Chondrocyte (in vitro differentiated cells): ENCODE measurements at places on chromosomes 3 and 15. TPM values are rescaled to one million over a fixed set of nuclear protein-coding genes. Genes with fewer than 3 reads are reported as not detected.
A peak's percentile ranks its signal among the peaks of the same experiment; 100 is the strongest.

Gene SECISBP2L
- 54.3 to 78.5 TPM (median 55.3 TPM) in 3 replicates for total RNA-seq

Gene CFAP92
- total RNA-seq: not detected in 3 replicates

Gene ACKR2
- 0.41 to 1.2 TPM (median 1.0 TPM) in 3 replicates for total RNA-seq

DNA sequence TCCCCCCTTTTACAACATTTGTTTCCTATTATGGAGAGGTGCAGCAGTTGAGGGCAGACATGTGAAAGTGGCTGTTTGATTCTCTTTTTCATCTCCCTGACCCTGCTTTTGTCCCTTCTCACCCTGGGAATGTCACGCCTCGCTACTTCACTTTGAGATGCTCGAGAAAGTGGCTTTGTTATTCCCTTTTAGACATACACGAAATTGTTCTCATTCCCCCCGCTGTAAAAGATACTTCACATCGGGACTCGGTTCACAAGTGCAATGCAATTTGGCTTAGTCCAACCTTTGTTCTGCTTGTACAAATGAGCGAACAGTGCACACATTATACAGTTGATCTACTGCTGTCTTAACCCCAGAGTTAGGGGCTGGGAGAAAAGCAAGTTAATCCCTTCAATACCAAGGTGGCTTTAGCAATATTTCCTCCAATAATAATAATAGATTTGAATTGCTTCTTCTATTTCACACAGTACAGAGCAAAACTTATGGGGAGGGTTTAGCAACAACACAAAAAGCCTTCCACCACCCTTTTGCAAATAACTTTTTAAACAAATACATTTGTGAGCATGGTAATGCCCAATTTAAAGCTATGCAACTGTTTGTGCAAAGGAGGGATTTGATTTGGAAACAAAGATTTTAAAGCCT lies 5.7 kb upstream of the FOXB1 start:
- no peak overlapping the region for H3K27ac ChIP-seq
- no peak for DNase-seq
- H3K4me3 ChIP-seq: no peak overlapping the region

DNA sequence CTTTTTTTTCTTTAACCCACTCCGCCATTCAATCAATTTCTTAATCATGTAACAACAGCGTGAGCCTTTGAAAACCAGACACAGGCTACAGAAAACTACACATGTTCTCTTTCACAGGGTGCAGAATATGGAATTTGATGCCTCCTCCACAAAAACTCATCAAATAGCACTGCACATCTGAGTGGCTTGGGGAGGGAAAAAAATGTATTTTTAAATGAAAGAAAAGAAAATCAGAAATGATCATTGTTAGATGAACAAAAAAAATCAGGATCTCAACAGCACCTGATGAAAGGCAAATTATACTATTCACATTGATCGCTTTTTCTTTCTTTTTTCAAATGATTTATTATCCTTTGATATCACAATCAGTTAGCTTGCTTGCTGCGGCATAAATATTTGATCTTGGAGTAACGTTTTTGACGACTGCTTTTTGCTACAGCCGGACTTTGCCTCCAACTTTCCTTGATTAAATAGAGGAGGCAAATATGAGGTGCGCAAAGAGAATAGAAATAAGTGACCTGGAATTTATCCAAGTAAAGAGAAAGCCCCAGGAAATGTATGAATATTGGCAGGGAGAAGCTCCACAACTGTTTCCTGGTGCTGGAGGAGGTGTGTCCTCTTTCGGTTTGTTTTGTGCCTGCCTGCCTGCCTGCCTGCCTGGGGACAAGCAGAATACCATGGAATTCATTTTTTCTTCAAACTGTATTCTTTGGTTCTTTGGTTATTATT lies 63.1 kb downstream of the EDEM1 start:
- no peaks in the 10 kb centered on the region for H3K4me1 ChIP-seq
- no peaks in the 10 kb centered on the region for H3K36me3 ChIP-seq
- no peak for DNase-seq
- H3K27ac ChIP-seq: no peak overlapping the region
- peaks cover 10% of the 10 kb centered on the region for H3K27me3 ChIP-seq

DNA sequence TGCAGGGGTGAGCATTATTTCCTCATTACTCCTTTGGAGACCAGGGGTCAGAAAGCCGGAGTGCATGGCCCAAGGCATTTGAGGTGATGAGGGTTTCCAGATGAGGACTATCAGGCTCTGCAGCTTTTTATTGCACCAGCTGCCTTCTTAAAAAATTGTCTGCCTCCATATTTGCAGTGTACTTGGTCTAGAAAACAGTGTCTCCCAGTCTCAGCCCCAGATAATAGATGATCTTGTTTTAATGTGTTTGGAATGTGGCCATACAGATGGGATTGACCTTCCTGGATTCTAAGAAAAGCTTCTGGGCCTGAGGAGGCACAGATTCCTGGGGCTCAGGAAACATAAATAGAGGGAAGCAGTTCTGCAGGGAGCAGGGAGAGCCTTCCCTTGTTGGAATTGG lies 123.3 kb downstream of the GABRG3 start:
- no peaks in the 10 kb centered on the region for H3K27me3 ChIP-seq
- no peak overlapping the region for H3K4me3 ChIP-seq
- no peak for DNase-seq

DNA sequence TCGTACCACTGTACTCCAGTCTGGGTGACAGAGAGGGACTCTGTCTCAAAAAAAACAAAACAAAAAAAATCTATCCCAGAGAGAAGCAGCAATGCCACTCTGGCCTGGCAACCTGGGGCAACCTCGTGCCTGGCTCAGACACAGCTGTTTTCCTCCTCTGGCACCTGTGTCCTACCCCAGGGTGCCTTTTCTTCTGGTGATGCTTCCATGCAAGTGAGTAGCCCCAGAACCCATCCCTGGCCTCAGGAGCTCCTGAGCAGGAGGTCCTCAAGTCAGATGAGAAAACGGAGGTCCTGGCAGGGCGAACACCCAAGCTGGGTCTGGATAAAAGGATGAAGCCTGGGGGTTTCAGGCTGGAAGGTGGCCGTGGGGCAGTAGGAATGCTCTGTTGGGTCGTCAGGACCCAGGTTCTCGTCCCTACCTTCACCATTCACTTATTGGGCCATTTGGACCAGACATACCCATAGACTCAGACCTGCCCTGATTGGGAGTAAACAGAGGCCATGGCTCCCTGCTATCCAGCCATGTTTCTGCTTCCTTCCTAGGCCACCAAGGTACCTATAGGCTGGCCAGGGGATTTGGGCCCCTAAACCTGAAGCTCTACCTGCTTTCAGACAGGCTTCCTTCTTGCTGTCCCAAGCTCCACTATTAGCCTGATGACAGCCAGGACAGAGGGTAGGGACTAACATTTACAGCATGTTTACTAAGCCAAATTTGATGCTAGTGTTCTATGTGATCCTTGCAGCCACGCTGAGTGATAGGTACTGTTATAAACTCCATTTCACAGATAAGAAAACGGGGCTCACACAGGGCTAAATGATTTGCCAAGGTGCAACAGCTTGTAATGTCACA lies 102.2 kb downstream of the DAPK2 start:
- H3K27me3 ChIP-seq: no peaks in the 10 kb centered on the region
- H3K36me3 ChIP-seq: no peaks in the 10 kb centered on the region
- H3K4me1 ChIP-seq: peaks cover 23% of the 10 kb centered on the region
- no peak overlapping the region for H3K27ac ChIP-seq
- no peak for DNase-seq

DNA sequence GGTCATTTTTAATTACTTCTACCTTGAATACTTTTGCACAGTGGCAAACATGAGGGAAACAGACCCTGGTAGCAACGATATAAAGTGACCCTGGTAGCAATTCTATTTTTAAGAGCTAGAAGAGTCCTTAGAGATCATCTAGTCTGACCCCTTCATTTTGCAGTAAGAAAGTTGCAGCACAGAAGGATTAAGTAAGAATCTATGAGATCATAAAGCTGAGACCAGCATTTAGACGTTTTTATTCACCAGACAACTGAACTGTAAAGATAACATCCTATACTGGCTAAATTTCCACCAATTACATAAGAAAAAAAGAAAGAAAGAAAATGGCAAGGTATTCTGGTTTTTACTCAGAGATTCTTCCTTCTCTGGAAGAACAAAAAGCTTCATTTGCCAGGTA lies 49.9 kb downstream of the LRRFIP2 start:
- no peaks in the 10 kb centered on the region for H3K4me1 ChIP-seq
- H3K4me3 ChIP-seq: no peak overlapping the region
- DNase-seq: no peak
- no peaks in the 10 kb centered on the region for H3K27me3 ChIP-seq
- H3K27ac ChIP-seq: peak overlapping the region; percentile 17

- H3K4me3 ChIP-seq: no peak overlapping the region
- no peak for DNase-seq
- no peaks in the 10 kb centered on the region for H3K36me3 ChIP-seq
- no peaks in the 10 kb centered on the region for H3K4me1 ChIP-seq
- no peak overlapping the region for H3K27ac ChIP-seq
- H3K27me3 ChIP-seq: peaks cover 8% of the 10 kb centered on the region
Observed at GRCh38 chr3:116886202-116886893, 176.8 kb downstream of the TUSC7 start.

GRCh38 chr3:170078620-170079281 lies 41.0 kb downstream of the GPR160 start:
- no peak for DNase-seq
- H3K4me3 ChIP-seq: no peak overlapping the region
- no peaks in the 10 kb centered on the region for H3K27me3 ChIP-seq
- H3K27ac ChIP-seq: no peak overlapping the region
- peaks cover 19% of the 10 kb centered on the region for H3K4me1 ChIP-seq

DNA sequence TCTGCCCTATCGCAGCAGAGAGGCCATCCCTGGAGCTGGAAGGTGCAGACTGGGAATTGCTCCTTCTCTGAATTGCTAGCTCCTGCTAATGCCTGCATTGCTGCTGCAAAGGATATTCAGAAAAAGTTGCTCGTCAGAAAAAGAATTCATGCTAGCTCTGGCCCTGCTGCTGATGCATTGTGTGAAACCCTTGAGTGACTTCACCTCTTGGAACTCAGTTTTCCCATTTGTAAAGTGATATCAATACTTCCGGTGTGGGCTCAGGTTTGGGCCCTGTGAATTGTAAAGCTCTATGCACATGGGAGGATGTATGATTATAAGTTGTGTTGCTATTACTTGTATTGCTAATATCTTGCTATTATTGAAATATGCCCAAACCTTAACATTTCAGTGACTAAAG lies 11.4 kb downstream of the SQOR start:
- H3K27ac ChIP-seq: peak overlapping the region; percentile 82
- no peaks in the 10 kb centered on the region for H3K27me3 ChIP-seq
- no peak for DNase-seq
- H3K4me1 ChIP-seq: peaks cover 52% of the 10 kb centered on the region

DNA sequence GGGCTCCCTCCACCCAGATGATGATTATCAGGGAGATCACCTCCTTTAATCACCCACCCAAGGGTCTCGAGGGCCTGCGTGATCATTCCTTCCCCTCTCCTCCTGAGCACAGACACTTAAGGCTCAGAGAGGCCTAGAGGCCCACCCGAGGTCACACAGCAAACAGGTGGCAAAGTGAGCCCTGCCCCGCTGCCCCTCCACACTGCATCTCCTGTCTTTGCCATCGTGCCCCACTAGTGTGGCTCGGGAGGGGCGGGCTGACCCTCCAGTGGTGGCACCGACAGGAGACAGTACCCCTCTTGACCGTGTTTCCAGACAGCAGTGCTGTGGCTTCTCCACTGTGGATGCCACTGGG lies 4.9 kb upstream of the PLXND1 start:
- no peak overlapping the region for H3K4me3 ChIP-seq
- H3K27me3 ChIP-seq: no peaks in the 10 kb centered on the region
- H3K27ac ChIP-seq: peak overlapping the region; percentile 86
- H3K4me1 ChIP-seq: peaks cover 73% of the 10 kb centered on the region
- DNase-seq: no peak

DNA sequence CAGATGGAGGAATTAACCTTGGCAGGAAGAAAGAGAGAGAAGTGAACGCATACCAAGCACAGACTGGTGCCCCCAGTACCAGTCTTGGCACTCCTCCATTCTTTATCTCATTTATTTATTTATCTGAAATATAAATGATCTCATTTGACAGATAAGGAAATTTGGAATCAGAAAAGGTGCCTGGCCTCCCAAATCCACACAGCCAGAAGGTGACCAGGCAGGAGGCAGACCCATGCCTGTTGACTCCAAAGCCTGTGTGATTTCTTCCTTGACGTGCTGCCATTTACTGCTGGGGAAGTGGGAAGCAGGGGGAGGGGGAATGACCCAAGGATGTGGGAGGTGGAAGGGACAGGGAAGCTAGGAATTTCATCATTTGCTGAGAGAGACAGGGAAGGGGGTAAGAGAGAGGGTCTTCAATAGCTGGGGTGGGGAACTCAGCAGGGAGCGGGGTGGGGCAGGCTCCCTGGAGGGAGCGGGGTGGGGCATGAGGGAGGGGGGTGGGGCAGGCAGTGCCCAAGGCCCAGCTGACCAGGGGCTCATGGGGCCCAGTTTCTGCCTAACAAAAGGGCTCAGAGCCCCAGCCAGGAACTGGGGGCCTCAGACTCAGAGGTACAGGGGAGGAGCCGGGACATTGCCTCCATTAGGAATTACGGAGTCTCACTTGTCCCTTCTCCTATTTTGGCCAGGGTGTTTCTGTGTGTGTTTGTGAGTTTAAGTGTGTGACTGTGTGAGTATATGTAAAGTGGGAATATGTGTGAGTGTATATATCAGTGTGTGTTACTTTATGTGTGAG lies 63.0 kb downstream of the MINAR1 start:
- no peaks in the 10 kb centered on the region for H3K4me1 ChIP-seq
- DNase-seq: no peak
- H3K27ac ChIP-seq: no peak overlapping the region
- H3K27me3 ChIP-seq: peaks cover 12% of the 10 kb centered on the region
- H3K4me3 ChIP-seq: no peak overlapping the region

DNA sequence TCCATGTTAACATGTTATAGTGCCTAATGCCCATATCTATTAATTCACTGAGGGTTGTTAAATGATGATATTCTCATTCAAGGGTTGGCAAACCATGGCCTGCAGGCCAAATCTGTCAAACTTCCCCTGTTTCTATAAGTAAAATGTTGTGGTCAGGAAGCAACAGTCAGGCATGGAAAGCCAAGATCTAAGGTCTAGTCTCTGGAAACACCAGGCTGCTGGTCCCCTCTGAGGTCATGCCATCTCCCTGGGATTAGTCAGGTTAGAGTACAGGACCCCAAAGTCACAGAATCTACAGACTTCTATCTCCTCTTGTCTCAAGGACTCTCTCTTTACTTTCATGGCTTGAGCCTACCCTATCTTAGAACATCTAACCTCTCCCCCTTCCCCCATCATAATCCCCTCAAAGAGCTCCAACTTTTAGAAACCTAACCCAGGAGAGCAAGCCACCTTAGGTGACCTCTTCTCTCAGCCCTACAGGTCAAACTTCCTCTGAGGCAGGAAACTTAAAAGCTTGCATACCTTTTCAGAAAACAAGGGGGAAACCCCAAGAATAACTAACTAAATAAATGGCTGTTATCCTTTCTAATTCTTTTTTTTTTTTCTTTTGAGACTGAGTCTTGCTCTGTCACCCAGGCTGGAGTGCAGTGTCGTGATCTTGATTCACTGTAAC lies 15.3 kb upstream of the HERC1 start:
- peaks cover 3% of the 10 kb centered on the region for H3K4me1 ChIP-seq
- H3K4me3 ChIP-seq: no peak overlapping the region
- H3K27ac ChIP-seq: no peak overlapping the region
- no peaks in the 10 kb centered on the region for H3K27me3 ChIP-seq
- H3K36me3 ChIP-seq: no peaks in the 10 kb centered on the region
- no peak for DNase-seq
